Activated CD8-positive, alpha-beta memory T cell treated with anti-CD3 and anti-CD28 coated beads for 24 hours (primary cell): ENCODE measurements at places on chromosomes 7 and 10.

DNA sequence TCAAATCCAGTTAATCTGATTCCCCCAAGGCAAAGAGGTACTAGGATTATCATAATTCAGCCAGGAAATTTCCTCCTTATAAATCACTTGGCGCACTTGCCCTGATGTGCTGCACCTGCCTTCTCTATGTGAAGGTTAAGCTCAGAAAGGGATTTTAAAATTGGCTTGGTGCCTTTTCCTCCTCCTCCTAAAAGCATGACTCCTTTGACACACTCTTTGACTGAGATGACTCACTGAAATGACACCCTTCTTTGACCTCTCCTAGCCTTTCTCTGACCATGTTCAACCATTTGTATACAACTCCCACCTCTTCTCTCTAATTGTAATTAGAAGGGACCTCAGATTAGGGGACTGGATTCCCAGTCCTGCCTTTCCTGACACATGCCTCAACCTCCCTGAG is 46.5 kb downstream of the ABLIM1 start:
- DNase-seq = no peak

DNA sequence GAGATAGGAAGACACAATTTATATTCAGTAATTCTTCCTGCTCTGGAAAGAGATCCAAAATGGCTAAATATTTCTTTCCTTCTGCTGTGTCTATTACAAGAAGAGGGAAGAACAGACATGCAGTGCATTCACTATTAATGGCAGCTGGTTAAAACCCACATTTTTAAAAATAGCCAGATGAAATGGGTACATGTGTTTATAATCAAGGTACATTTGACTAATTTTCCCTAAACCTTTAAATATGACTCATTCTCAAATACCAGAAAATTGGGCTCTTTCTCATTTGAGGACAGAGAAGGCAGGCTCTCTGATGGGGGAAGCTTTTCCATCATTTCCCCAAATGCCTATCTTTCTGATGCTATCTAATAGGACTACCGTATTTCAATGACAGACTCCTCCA is 215.7 kb upstream of the HABP2 start:
- DNase-seq = no peak

DNA sequence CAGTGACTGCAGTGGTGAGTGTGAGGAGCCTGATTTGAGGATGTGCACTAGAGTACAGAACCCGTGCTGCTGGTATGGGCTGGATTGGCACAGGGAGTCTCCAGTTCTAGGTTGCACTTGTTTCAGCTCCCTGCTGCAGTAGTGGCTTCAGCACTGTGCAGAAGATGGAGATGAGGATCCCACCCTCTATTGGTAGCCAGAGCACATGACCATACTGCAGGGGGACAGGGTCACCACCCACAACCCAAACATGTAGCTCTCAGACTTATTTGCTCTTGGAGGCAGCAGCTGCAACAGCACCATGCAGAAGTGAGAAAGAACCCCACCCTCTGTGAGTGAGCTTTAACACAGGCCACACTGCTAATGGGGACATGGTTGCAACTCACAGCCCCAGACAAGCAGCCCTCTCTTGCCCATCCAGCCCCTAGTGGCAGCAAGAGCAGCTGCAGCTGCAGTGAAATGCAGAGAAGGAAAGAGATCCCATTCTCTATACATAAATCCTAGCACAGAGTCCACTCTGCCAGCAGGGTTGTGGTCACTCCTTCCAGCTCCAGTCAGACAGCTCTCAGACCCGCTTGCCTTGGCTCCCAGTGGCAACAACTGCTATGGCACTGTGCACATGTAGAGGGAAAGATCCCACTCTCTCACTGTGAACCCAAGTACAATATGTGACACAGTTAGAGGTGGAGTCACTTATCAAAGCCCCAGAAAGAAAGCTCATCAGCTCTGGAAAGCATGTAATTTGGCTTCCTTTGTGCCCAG is 51.4 kb upstream of the SCIN start:
- no peak for DNase-seq

DNA sequence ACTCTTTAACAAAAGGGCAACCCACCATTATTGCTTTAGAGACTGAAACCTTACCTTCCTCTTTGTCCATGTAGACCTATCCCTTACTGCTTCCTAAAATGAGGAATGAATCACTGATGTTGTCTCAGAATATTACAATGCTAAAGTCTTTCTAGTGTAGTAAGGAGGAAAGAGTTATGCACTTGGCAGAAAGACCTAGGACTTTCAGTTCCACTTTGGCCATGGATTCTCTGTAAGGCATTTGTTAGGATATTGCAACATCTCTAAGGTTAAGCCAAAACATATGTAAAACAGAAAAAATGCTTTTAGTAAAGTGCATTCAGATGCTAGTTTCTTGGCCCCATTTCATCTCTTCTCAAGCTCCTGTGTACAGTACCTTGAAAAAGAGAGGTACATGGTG is 230.9 kb downstream of the PARD3 start:
- no peak for DNase-seq

- DNase-seq = no peak
Observed at GRCh38 chr10:31820096-31820495, 108.5 kb downstream of the ARHGAP12 start.

DNA sequence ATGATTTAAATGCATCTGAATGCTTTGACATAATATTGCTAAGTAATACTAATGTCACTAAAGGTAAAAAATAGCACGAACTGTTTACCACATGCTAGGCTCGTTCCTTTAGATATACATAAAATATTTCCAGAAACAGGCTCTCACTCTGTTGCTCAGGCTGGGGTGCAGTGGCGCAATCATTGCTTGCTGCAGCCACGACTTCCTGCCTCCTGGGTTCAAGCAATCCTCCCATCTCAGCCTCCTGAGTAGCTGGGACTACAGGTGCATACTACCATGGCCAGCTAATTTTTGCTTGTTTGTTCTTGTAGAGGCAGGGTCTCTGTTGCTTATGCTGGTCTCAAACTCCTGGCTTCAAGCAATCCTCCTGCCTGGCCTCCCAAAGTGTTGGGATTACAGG is 183.3 kb downstream of the SGMS1 start:
- no peak for DNase-seq

DNA sequence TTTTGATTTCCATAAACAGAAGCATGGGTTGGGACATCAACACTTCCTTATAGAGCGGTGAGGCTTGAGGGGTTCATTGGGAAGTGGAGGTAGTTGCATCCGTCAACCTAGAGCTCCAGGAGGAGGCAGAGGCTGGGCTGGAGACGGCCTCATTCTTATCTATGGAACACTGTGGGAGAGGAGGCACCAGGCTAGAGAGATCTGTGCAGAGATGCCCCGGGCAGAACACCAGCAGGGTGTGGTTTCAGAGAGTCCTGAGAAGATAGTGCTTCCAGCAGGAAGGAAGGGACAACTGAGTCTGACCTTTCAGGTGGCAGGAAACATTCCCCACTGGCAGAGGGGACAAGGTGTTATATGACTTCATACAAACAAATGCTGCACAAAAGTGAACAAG is 56.7 kb downstream of the TCERG1L start:
- DNase-seq = no peak

GRCh38 chr7:90570373-90570959 is 25.7 kb upstream of the CDK14 start:
- no peak for DNase-seq

DNA sequence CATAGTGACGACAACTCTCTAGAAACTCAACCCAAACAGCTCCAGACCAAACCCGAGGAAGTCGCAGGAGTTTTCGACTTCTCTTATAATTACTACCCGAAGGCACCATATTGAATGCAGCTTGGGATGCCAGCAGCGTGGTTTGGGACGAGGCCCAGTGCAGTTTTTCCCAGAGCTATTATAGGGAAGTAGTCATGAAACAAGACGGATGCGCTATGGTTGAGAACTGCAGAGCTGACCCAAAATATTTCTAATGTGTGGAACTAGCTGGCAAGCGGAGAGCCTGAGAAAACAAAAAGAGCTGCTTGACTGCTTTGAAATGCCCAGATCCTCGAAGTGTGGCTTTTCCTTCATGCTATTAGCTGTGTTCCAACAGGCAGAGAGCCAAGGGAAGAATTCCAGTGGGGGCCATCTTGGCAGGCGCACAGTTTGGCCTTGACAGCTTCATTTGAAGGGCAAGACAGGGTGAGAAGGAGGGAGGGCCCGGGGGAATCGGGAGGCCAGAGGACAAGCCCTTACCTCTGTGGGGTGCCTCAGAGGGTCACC is 122.7 kb downstream of the CUL2 start:
- DNase-seq = no peak

- no peak for DNase-seq
Observed at GRCh38 chr10:123391275-123392028, 237.2 kb downstream of the BUB3 start.

GRCh38 chr7:48452218-48452617 is 281.0 kb downstream of the ABCA13 start:
- no peak for DNase-seq
